ENCODE measurements at places on chromosomes 12 and 14. TPM values are rescaled to one million over a fixed set of nuclear protein-coding genes. Genes with fewer than 3 reads are reported as not detected.

DNA sequence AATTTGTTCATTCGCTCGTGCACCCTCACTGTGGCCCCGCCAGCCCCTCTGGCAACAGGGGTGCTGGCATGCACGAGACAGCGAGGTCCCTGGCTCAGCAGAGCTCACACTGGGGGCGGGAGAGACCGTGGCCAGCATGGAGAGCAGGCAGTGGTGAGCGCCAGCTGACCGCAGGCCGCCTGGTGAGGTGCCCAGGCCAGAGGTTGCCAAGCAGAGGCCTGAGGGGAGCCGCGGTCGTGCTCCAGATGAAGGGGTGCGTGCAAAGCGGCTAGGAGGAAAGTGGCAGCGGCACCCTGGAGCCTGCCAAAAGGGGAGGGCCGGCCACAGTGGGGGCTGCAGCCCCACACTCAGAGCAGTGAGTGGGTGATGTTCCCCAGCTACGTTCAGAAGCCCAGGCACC, 56.1 kb downstream of the CDC42BPB start:
- no peaks in the 10 kb centered on the region for H3K4me1 ChIP-seq
- no peaks in the 10 kb centered on the region for H3K27me3 ChIP-seq
- H3K27ac ChIP-seq = no peak overlapping the region
- no peak for DNase-seq
- no peak overlapping the region for H3K4me3 ChIP-seq

DNA sequence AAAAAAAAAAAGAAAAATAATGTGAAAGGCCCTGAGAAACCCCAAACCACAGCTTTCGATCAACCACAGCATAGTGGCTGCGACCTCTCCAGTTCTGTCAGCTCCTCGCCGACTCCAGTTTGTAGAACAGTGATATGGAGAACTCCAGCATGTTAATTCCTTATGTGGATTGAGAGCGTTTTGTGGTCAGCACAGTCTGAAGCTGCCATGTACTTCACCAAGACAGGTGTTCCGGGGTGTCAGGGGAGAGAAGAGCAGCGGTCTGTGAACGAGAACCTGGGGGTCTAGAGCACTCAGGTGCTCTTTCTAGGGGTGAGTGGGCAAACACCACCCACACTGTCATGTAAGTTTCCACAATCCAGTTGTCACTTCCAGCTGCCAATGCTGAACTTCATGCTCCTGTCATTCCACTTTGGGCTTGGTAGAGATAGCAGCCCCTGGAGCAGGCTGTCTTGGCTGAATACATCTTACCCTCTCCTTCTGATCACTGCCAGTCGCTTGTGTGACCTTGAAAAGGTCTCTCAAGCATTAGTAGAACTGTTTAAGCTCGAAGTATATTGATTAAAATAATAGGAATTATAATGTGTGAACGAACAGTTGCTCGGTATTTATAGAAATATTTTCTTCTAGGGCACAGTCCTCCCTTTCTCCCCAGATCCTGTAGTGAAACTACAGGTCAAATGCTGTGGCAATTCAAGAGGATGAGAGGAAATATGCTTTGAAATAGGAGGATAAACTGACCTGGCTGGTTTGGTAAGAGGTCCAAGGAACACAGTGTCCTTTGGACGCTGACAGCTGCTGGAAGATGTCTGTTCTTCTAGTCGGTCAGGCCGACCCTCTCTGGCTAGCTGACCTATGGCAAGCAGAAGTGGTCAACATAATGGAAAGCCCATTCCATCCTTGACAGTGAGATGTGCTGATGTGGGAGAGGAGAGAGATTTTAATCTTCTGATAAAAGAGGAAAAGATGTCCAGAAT, 15.7 kb upstream of the MAX start:
- DNase-seq = no peak
- no peaks in the 10 kb centered on the region for H3K36me3 ChIP-seq
- H3K4me3 ChIP-seq = no peak overlapping the region
- no peaks in the 10 kb centered on the region for H3K27me3 ChIP-seq
- no peak overlapping the region for H3K27ac ChIP-seq

DNA sequence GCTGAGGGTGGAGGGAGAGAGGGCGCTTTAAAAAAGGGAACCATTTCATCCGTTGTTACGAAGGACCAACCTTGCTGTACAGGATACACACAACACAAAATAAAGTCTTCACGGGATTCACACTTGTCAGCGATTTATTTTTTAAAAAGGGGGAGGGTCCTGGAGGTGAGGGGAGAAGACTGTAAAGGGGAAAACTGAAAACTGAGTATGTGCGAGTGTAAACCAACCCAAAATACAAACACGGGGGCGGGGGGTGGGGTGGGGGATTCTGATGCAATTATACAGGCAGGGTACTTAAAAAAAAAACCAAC, 499 bp upstream of the PRKAG1 start:
- H3K4me3 ChIP-seq = peak overlapping the region; percentile 95
- peaks cover 46% of the 10 kb centered on the region for H3K4me1 ChIP-seq
- H3K36me3 ChIP-seq = peaks cover 6% of the 10 kb centered on the region
- peak overlapping the region; percentile 75 for H3K27ac ChIP-seq
- H3K27me3 ChIP-seq = no peaks in the 10 kb centered on the region

DNA sequence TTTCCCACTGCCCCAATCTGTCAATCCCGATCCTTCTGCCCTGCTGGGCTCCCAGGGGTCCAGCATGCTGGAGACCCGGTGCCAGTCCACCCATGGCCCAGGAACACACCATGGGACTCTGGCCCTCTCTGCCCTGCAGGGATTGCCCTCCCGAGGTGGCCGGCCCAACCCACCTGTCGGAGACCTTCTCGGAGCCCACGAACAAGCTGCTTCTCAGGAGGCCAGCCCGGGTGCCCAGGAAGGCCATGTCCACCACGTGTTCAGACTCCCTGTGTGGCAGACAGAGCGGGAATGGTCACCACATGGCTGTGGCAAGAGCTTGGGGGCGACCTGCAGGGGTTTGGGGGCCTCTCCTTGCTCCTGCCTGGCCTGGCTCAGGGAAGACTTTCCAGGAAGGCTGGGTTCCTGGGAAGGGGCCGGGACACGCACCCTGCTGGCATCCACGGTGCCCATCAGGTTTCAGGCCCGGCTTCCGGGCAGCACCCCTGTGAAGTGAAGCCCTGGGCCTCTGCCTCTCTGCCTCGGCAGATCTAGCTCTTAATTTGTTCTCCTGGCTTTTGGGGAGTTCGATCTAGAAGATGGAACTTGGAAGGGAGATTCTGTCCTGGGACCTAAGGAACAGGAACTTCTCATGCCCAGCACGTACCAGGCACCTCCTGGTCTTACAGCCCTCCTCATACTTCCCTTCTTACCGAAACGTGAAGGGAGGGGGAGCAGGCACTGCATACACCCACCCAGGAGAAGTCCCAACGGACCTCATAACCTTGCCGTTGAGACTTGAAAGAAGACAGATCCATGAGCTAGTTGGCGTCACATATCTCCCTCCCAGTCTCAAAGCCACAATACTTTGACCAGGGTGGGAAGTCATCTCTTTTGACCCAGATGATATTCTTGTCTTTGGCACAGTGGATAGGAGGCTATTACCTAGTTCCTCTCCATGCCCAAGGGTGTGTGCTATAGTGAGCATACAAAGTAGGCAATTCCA, 26.3 kb downstream of the LRTM2 start:
- no peaks in the 10 kb centered on the region for H3K36me3 ChIP-seq
- no peak overlapping the region for H3K27ac ChIP-seq
- H3K4me3 ChIP-seq = no peak overlapping the region
- no peaks in the 10 kb centered on the region for H3K27me3 ChIP-seq

DNA sequence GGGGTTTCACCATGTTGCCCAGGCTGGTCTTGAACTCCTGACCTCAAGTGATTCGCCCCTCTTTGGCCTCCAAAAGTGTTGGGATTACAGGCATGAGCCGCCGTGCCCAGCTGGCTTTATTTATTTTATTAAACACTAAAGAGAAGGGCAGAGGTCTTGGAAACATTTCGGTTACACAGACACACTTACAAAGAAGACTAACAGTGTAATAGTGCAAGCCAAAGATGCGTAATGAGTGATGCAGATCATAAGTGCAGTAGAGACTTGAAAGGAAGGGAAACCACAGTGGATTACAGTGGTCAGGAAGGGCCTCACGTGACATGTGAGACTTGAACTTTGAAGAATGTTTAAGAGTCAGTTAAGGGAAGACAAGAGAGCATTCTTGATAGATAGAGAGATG, 33.9 kb upstream of the CDK17 start:
- H3K4me1 ChIP-seq = peaks cover 69% of the 10 kb centered on the region
- H3K36me3 ChIP-seq = peaks cover 3% of the 10 kb centered on the region
- peak overlapping the region; percentile 64 for H3K27ac ChIP-seq
- peak overlapping the region; percentile 49 for H3K4me3 ChIP-seq
- no peaks in the 10 kb centered on the region for H3K27me3 ChIP-seq

DNA sequence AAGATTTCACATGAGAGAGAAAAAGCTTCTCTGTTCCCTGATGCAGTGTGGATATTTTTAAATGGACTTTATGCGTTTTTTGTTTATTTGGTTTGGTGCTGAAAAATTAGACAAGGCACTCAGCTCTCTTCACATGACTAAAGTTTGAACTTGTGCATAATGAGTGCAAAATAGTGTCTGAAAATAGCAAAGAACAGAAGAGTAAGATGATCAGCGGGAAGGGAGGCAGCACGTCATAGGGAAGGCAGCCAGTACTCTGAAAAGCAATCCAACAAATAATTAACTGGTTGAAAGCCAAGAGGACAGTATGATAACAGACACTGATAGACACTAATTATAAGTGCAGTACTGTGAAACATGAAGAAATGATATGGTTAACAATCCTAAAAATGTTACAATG, 46.6 kb upstream of the CDKN3 start:
- H3K27me3 ChIP-seq = no peaks in the 10 kb centered on the region
- DNase-seq = no peak
- no peaks in the 10 kb centered on the region for H3K36me3 ChIP-seq
- H3K4me1 ChIP-seq = no peaks in the 10 kb centered on the region
- H3K27ac ChIP-seq = no peak overlapping the region
- H3K4me3 ChIP-seq = no peak overlapping the region

GRCh38 chr14:100067971-100068959, 3.0 kb downstream of the EVL start:
- DNase-seq = peak; percentile 89
- peak overlapping the region; percentile 93 for H3K27ac ChIP-seq
- no peaks in the 10 kb centered on the region for H3K27me3 ChIP-seq
- H3K36me3 ChIP-seq = peaks cover 21% of the 10 kb centered on the region
- peak overlapping the region; percentile 84 for H3K4me3 ChIP-seq

DNA sequence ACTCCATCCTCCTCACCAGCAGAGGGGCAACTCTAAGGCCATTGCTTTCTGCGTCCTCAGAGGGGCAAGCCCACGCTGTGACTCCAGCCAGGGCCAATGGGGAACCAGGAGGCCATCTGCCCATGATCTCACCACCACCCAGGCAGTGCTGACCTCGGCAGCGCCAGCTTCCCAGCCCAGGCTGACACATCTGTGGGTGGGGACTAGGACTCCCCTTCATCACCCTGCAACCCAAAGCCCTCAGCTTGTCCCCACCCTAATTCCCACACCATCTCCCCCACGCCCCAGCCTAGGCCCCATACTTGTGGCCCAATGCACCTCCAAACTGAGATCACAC, 58.6 kb downstream of the VWF start:
- no peak overlapping the region for H3K4me3 ChIP-seq
- H3K27ac ChIP-seq = no peak overlapping the region
- no peaks in the 10 kb centered on the region for H3K36me3 ChIP-seq
- H3K27me3 ChIP-seq = peaks cover 12% of the 10 kb centered on the region
- peaks cover 25% of the 10 kb centered on the region for H3K4me1 ChIP-seq

DNA sequence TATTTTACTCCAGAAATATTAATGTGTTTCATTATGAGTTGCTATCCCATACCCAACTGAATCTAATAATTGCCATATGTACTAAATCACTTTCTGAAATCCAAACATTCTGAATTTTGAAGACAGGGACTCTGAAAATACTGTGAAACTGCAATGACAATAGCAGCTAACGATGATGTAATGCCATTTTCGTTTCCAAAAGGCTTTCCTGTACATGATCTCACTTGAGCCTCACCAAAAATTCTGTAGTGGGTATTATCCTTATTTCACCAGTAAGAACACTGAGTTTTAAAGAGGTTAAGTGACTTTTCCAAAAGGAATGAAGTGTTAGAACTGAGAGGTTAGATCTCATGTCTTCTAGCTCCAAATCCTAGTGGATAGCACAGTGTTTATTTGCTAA, 133.3 kb downstream of the FLRT2 start:
- no peaks in the 10 kb centered on the region for H3K4me1 ChIP-seq
- no peak overlapping the region for H3K27ac ChIP-seq
- no peaks in the 10 kb centered on the region for H3K27me3 ChIP-seq
- DNase-seq = no peak
- no peak overlapping the region for H3K4me3 ChIP-seq

DNA sequence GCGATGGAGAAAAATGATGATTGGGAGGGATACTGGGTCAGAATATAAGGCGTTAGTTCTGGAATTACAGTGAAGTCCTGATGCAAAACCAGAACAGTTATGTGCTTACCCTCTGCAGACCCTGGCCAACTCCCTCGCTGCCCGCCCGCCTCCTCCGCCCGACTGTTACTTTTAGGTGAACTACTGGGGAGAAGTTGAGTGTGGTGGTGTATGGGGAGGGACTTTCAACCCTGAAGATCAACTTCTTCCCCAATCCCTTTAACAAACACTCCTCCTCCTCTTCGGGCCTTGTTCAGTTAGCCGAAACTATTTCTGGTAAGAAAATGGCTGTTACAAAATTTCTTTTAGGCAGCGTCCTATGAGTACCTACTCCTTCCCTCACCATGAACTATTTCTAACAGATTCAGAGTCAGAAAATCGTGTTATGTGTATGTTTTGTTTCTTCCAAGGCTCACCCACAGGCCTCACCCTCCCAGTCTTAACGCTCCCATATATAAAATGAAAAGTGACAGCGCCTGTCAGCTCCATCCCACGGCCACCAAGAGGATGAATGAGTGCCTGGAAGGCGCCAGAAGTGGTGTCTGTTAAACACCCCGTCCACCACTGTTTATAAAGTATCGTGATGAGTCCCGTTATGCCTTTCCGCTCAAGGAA, 1.3 kb downstream of the FBXO33 start:
- peak overlapping the region; percentile 99 for H3K4me3 ChIP-seq
- H3K4me1 ChIP-seq = peaks cover 56% of the 10 kb centered on the region
- DNase-seq = no peak
- no peaks in the 10 kb centered on the region for H3K27me3 ChIP-seq
- H3K36me3 ChIP-seq = no peaks in the 10 kb centered on the region
- peak overlapping the region; percentile 93 for H3K27ac ChIP-seq

SNAPC1 gene
- total RNA-seq = 7.8 TPM

ASCL1 gene
- not detected for total RNA-seq

PROX2 gene
- total RNA-seq = 0.29 TPM

SMOC1 gene
- total RNA-seq = not detected

PCNX1 gene
- 85.8 TPM for total RNA-seq

HVCN1 gene
- total RNA-seq = 10.5 TPM

PUS7L gene
- 21.8 TPM for total RNA-seq

IRF2BPL gene
- total RNA-seq = 55.6 TPM

ITGA7 gene
- total RNA-seq = 8.9 TPM

MYH6 gene
- 2.1 TPM for total RNA-seq

TDRD9 gene
- 1.6 TPM for total RNA-seq
